AG10803 (cell line): ENCODE measurements at places on chromosomes 11 and 22.

DNA sequence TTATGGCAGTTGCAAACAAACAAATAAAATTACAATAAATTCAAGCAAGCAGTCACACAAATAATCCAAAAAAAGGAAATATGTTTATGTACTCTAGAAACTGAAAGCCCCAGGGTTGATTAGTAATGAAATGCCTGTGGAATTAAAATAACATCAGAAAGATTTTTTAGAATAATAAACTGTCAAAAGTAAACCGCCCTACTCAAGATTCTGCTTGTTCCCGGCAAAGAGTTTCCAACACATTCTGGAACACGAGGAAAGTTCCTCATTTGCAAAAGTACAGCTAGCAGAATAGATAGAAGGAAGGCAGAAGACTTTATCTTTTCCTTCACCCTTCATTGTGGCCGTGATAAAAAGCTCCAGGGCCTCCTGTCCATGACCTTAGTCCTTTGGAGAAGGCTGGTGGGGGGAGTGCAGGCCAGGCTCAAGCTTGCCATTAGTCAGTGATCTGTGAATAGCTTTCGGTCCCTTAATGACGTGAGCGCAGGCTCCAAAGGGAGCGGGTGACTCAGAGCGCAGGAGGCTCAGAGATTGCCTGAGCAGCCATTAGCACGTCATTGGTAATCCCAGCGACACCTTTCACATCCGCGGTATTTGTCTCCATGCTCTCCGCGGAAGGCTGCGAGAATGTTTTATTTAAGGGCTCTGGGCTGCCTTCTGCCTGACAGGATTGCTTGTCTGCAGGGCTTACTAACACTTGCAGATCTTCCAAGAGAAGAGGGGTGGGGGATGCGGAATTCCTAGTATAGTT, 458.3 kb downstream of the METTL15 start:
- peak; percentile 90 for DNase-seq

DNA sequence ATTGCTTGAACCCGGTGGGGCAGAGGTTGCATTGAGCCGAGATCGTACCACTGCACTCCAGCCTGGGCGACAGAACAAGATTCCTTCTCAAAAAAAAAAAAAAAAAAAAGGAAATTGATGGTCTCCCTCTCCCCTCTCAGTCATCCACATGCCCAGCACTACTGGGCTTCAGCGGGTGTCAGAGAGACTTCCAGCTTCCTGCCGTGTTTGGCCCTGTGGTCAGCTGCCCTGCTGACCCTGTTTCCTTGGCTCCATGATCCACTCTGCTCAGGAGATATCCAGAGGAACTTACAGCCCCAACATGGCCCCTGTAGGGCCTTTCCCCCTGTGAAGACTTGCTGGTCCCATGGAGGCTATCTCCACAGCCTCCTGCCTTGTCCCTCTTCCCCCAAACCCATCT, 6.1 kb upstream of the PNPLA3 start:
- DNase-seq: no peak

- DNase-seq: no peak
These were observed 33.6 kb upstream of the TUB start for GRCh38 chr11:8047382-8047781.

GRCh38 chr11:62502030-62502730, 44.4 kb downstream of the AHNAK start:
- no peak for DNase-seq

- DNase-seq: no peak
These were observed 122.7 kb downstream of the FCHSD2 start for GRCh38 chr11:73019449-73019848.

DNA sequence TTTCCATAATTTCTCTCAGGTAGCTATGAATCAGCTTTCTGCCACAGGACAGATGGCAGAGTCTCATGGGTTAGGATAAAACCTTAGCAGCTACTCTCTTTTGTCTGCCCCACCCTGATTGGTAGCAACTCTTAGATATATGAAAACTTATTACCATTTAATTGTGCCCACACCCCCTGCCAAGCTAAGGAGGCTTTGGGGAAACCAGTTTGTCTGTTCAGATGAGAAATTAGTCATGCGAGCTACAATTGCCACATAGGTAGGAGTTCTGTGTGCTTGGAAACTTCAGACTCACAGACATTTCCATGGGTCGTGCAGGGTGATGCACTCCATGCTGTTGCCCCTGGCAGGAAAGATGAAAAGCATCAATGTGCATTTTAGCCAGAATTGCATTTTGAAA, 39.9 kb downstream of the CD44 start:
- DNase-seq: no peak

GRCh38 chr22:42909363-42910058, 52.4 kb upstream of the ARFGAP3 start:
- no peak for DNase-seq

GRCh38 chr11:12701811-12702592, 27.8 kb downstream of the TEAD1 start:
- DNase-seq: no peak

DNA sequence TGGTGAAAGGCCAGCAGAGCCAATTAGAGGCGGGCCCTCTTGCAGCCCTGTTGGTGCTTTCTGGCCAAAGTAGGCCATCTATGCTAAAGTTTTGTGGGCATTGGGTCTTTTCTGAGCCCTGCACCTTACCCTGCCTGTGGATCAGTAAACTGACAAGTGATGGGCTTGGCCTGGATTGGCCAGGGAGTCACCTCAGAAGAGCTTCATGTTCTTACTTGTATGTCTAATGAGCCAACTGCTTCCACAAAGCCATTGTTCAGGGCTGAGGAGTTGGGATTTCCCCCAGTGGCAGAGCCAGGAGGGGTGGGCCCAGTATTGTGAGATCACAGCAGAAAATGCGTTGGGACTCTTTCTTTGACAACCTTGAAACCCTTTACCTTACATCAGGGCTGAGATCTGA, 90.4 kb downstream of the CWC15 start:
- DNase-seq: no peak

DNA sequence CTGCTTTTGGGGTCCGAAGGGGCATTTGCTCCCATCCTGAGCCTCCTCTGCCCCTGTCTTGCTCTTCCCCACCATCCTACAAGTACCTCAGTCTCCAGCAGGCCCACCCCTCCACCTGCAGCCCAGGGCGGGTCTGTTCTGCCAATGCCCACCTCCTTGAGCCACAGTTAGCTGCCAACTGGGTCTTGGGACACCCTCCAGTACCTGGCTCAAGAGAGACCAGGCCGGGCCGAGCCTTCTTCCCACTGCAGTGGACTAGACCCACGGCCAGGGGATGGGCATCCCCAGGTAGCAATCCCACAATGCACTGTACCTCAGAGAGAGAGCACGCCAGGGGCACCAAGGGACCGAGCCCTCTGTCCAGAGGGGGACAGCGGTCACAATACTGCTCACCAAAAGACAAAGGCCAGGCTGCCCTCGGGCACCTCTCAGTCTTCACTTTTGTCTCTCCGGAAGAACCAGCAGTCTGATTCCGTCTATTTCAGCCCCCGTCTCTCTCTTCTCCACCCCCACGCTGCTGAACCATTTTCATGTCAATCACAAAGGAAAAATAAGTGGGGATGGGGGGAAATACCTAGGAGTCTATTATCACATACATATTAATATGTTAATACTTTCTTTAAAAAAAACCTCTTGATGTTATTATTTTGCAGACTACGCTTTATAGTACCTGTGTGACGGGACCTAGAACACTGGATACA, 51.7 kb downstream of the SYT13 start:
- DNase-seq: no peak

GRCh38 chr11:112159098-112160065, 4.5 kb downstream of the IL18 start:
- DNase-seq: no peak

DNA sequence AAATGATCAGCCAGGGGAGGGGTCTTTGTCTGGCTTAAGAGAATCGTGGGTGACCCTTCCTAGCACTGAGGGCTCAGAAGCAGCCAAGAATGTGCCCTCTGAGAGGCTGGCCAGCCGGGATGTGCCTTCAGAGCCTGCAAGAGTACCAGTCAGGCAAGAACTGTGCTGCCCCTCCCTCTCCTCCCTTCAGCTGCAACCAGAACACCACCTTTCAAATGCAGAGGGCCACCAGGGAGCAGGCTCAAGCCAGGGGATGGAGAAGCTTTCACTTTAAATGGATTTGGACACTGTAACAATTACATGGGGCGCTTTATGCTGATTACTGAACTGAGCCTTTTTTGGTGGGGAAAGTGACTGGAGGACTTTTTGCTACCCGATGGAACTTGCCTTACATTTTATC, 44.9 kb upstream of the TENM4 start:
- DNase-seq: no peak

GRCh38 chr11:34259087-34259486, 98.7 kb downstream of the ABTB2 start:
- peak; percentile 8 for DNase-seq

GRCh38 chr11:107583629-107584195, 7.2 kb upstream of the ELMOD1 start:
- DNase-seq: peak; percentile 27

DNA sequence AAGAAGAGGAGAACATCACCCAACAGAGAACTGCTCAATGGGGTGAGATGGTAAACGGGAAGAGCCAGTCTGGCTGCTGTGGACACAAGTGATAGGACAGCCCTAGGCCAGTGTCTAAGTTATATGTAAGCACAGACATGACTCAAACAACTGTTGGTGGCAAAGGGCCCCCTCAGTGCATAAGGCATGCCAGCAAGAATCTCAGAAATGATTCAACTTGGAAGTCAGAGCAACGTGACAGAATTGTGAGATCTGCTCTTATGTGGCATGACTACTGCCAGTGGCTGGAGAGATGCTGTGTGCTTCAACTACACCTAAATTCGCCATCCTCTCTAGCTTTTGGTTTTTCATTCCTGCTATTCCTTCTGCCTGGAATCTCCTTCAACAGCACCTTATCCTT, 7.4 kb downstream of the SLN start:
- DNase-seq: peak; percentile 47

- peak; percentile 11 for DNase-seq
These were observed 57.5 kb downstream of the ANO1 start for GRCh38 chr11:70135625-70136059.

GRCh38 chr22:37284126-37284804, 2.0 kb downstream of the CYTH4 start:
- DNase-seq: no peak

- no peak for DNase-seq
These were observed 17.8 kb downstream of the OTUB1 start for GRCh38 chr11:64003807-64004589.

GRCh38 chr11:16252373-16252772, 104.0 kb downstream of the SOX6 start:
- peak; percentile 1 for DNase-seq

- DNase-seq: no peak
These were observed 1.1 kb upstream of the CNTN5 start for GRCh38 chr11:99019696-99020095.

GRCh38 chr11:126628790-126629621, 273.5 kb downstream of the ST3GAL4 start:
- DNase-seq: peak; percentile 99

DNA sequence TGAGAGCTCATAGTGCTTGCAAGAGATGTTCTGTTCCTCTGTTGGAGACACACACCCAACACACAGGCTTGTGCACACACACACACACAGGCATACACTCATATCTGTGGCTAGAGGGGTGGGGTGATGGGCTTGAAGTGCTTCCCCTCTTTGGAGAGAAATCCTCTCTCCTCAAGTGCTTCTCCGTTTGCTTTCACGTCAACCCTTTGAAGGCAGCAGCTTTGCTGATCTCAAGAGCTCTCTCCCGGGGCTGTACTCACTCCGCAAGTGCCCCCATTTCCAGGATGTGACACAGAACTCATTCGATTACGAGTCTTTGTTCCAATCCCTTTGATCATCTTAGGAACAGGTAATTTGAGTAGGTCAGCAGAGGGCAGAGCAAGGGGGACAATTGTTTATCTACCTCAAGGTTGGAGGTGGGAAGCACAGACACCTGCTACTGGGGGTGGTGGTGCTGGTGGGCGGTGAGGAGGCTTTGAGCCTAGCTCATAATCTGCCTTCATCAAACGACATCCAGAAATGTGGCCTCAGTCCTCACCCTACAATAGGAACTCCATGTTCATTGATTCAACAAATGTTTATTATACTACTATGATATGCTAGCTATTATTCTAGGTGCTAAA, 529.8 kb upstream of the CADM1 start:
- no peak for DNase-seq

GRCh38 chr11:17406082-17406817, 17.8 kb upstream of the KCNJ11 start:
- no peak for DNase-seq

DNA sequence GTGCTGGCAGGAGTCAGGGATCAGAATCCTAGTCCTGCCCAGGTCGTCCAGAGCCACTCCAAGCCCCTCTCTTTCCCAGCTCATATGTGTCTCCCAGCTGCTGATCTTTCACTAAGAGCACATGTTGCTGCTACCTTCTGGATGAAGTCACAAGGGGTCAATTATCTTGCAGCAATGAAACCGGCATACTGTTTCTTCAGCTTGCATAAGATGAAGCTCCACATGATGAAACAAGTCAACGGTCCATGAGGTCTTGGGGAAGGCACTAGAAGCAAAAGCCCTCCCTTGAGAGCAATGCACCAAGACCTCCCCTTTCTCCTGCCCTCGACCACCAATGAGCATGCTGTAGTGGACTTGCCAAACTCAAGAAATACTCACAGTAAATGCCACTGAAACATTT, 148.9 kb downstream of the TENM4 start:
- DNase-seq: peak; percentile 32

GRCh38 chr11:13338019-13338426, 60.4 kb downstream of the BMAL1 start:
- DNase-seq: peak; percentile 68

DNA sequence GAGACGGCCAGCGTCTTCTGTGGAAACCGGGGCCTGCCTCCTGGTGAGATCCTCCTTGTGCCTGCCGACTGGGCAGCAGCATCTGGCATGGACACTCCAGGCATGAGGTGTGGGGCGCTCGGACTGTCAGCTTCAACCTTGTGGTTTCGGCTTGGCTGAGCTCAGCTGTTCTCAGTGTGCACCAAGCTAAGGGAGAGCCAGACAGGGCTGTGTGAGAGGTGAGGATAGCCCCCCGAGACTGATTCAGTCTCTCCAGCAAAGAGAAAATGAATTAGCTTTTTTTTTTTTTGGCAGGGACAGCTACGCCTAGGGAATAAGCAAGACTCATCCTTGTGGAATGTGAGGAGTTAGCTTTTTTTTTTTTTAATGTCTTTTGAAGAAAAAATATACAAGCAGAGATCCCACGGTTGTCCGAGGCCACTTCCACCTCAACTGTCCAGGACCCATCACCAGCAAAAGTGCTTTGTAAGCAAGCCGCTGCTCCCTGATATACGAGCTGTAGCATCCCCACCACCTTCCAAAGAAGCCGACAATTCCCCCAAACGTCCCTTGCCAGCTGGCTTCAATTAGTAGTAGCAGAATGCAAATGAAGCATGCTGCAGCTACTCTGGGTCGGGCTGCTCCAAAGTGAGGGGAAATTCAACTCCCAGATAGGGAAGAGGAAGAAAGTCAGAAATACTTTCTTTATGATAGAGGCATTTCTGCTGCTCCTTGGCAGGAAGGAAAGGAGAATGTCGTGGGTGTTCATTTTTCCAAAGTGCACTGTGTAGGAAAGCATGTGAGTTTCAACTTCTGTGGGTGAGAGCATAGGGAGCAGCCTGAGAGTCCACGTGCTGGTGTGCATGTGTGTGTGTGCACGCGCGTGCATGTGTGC, 9.7 kb upstream of the THY1 start:
- peak; percentile 94 for DNase-seq

- DNase-seq: peak; percentile 68
These were observed 5.5 kb downstream of the TTC28 start for GRCh38 chr22:28674121-28674563.
